Peyer's patch (tissue), 4 donors: ENCODE measurements at places on chromosomes 12 and 14.

DNA sequence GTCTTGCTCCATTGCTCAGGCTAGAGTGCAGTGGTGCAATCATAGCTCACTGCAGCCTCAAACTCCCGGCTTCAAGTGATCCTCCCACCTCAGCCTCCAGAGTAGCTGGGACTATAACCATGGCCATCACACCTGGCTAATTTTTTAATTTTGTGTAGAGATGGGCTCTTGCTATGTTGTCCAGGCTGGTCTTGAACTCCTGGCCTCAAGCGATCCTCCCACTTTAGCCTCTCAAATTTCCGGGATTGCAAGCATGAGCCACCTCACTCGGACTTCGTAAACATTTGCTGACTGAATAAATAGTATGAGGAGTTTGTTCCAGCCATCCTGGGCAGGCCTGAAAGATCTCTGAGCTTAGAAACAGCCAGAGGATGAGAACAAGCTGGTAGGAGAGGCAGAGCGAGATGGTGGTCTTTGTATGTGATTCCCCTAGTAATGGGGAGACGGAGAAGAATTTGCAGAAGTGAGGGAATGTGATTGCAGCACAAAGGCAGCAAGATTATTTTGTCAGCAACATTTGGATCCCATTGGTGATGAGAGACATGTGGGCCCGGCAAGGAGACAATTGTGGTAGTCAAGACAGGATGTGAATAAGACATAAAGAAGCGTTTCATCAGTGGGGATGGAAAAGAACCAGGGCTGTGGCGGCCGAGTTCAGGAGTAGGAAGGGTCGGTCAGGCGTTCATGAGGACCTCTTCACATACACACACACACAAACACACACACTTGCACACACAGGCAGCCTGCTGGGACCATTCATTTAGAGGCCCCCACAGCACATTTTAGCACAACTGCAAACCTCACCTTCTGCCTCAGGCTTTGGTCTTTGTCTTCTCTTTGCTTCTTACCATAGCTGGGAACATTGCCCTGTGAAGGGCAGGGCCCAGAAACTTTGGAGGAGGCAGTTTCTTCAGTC lies 155.5 kb downstream of the ZFP36L1 start:
- DNase-seq = no peak

- DNase-seq = peak; percentile 22
These were observed 198.0 kb upstream of the RTL1 start for GRCh38 chr14:101101456-101102056.

GRCh38 chr12:105060715-105061378 lies 23.4 kb downstream of the ALDH1L2 start:
- DNase-seq = no peak

DNA sequence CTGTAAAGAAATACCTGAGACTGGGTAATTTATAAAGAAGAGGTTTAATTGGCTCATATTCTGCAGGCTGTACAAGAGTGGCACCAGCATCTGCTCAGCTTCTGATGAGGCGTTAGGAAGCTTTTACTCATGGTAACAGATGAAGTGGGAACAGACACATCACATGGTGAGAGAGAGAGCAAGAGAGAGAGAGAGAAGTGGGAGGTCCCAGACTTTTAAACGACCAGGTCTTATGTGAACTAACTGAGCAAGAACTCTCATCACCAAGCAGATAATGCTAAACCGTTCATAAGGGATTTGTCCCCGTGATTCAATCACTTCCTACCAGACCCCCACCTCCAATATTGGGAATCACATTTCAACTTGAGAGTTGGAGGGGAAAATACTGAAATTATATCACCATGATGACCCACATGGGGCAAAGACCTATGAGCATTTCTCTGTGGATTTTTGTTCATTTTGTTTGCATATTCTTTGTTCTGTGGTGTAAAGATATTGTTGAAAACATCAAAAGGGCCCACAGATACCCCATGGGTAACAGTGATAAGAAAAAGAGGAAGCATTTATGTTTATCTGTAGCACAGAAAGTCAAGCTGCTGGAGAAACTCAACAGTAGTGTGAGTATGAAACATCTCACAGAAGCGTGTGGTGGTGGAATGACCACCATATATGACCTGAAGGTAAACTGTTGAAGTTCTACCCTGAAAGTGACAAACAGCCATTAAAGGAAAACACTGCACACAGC lies 135.2 kb upstream of the PDE3A start:
- no peak for DNase-seq

DNA sequence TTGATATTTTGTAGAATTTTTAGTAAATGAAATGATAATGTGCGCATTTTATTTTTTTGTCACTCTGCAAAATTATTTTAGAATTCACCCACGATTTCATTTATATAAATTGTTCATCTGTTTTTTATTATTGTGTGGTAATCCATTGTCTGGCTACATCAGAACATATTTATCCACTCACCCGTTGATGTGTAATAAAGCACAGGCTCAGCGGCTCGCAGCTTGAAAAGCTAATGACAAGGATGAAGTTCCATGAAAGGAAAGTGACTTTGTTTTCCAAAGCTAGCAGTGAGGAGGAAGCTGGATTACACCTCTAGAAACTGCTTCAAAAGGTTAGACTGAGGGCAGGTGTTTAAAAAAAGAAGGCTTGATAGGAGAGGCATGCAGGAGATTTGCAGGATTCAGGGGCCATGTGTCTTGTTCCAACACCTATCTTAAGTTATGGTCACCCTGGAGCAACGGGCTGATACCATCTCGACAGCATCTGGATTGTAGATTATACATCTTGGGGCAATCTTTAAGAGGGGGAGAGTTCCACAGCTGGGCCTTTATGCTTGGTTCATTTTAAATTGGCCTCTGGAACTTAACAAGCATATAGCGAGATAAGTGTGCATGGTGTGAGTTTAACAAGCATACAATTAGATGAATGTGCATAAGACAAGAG lies 194.1 kb downstream of the TMTC3 start:
- no peak for DNase-seq

GRCh38 chr14:92677087-92677668 lies 71.2 kb downstream of the LGMN start:
- DNase-seq = peak; percentile 64

DNA sequence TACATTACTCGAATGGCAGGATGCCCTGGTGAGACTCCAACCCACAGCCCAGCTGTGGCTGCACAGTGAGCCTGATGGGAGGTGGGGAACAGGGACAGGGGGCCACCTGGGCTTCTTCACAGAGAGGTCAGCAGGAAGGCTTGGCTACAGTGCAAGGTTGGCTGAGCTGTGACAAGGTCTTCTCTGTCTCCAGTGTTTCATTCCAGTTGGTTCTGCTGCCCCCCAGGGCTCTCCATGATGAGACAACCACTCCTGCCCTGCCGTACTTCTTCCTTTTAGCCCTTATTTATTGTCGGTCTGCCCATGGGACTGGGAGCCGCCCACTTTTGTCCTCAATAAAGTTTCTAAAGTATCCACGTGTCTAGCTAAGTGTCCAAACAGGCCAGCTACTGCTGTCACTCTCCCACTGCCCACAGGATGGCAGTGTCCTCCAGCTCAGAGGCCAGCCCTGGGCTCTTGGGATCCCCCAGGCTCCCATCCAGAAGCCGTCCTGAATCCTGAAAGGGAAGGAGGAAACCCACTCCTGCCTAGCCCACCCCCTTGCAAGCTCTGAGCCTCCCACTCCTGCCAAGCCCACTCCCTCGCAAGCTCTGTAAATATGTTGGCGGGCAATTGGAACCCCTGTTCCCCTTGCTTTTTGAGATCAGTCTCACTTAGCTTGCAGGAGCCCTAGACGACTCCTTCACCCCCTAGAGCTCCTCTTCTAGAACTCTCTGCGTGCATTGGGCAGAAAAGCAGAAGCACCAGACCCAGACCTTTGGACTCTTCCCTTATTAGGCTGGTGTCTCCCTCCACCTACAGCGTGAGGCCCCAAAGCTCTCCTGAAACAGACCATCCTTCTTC lies 5.4 kb downstream of the C1QL4 start:
- DNase-seq = no peak
